Stimulated activated naive CD4-positive, alpha-beta T cell treated with Interleukin-2 at 50 U/mL for 16 hours (primary cell): ENCODE measurements at places on chromosomes 11 and 22.

- no peak for DNase-seq
These were observed 27.4 kb downstream of the FBLN1 start for GRCh38 chr22:45529971-45530575.

DNA sequence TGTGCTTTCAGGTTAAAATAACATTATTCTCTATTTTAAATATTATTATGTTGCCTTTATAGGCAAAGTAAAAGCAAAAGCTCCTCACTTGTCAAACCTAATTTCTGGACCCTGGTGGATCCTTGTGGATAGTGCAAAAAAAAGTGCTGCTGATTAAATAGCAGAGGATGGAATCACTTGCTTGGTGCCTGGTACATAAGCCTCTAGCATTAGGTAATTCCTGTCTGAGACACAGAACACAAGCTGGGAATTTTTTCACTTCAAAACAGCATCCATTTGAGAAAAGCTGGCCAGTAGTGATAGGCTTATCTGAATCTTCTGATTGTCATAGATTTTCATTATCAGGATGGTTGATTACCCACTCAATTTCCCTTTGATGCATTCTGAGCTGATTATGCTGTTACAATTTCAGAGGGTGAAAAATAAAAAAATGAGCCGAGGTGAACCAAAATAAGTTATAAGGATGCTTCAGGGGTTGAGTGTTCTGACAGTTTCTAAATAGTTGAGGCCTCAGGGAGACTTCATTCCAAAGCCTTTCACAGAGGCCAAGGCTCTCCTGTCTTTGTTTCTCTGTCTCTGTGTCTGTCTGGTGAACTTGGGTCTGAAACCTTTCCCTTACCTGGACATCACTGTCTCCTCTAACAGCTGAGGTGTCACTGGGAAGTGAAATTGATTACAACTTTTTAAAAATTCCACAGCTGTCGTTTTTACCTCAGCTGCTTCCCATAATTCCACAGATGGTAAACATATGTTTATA, 242.9 kb downstream of the NELL1 start:
- no peak for DNase-seq

DNA sequence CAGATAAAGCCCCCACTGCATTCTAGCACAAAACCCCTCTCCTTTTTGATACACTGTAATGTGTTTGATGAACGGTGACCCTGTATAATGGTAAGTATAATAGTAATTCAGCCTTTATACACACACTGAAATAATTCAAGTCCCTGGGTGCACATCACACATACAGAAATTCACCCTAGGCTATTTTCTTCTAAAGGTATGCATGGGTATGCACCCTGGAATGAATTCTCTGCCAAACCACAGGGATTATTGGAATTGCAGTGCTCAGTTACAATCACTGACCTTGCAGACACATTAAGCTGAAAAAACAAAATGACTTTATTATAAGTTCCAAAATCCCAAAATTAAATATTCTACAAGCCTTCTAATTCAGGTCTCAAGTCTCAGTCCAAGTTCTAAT, 245.9 kb upstream of the FAT3 start:
- no peak for DNase-seq

- no peak for DNase-seq
These were observed 15.7 kb downstream of the TPCN2 start for GRCh38 chr11:69064394-69064957.

- no peak for DNase-seq
These were observed 45.8 kb downstream of the HEPHL1 start for GRCh38 chr11:94066901-94067429.

DNA sequence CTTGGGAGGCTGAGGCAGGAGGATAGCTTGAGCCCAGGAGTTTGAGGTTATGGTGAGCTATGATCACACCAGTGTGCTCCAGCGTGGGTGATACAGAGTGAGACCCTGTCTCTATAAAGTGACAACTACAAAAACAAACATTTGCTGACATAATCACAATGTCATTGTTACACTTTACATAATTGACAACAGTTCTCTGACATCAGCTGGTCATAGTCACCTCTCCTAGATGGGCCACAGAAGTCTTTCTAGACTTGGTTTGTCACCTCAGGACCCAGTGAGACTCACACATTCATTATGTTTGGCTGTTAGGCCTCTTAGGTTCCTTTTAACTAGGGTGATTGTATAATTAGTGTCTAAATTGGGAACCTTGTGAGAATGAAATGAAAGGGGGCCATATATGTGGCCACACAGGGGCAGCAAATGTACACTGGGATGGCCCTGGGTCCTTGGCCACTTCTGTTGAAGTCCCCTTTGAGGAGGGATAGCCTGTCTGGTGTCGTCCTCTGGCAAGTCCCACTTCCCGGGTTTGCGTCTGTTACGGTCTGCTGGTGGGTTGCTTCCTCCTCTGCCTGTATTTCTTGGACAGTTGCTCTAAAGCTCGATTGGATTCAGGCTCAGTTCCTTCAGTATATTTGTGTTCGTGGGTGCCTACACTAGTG, 5.8 kb upstream of the PPIL2 start:
- DNase-seq = no peak
